Fibroblast of skin of left quadriceps (primary cell): ENCODE measurements at places on chromosomes 6 and 20.
A peak's percentile ranks its signal among the peaks of the same experiment; 100 is the strongest.

GRCh38 chr6:78629154-78629721, 238.1 kb upstream of the IRAK1BP1 start:
- DNase-seq: no peak

DNA sequence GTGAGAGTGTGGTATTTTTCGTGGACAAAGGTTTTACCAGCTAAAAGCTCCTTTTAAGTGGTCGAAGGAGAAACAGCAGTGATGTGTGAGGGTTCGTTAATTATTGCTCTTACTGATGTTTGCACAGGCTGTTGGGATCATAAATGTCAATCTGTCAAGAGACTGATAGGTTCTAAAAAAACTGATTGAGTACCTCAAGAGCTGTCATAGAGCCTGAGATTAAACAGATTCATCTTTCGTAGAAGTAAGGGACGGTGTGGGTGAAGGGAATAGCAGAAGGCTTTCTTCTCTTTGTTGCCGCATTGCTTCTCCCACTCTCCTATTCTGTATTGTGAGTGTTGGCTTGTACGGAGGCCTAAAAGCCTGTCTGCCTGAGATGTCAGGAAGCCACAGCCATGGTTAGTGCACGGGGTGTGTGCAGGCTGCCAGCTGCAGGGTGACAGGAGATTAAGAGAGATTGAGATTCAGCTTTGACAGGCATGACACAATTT, 291.0 kb downstream of the ZFAND3 start:
- no peak for DNase-seq

GRCh38 chr20:58117944-58118343, 110.5 kb downstream of the ANKRD60 start:
- DNase-seq: no peak

DNA sequence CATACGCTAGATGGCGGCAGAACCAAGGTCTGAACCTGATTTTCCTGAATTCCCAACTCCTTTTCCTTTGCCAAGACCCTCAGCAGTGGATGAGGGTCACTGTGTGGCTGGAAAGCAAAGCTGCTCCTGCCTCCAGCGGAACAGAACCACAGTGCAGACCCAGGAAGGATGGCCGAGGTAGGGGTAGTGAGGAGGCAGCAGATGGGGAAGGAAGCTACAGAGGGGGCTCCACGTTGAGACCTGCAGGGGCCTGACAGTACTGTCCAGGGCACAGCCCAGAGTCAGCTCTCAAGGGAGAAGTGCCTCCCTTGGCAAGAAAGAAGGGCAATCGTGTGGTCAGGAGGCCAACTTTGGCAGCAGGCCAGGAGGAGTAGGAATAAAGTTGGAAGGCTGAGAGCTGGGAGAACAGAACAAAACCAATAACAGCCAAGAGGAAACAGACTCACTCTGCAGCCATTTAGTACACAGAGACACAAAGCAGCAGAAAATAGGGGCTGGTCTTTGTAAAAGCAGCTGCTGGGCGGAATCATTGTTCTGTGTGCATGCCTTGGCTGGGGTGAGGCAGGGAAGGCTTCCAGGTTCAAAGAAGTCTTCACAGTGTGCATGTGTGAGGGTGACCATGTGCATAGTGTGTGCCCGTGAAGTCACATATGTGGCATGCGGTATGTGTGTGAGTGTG, 3.1 kb downstream of the GABRR2 start:
- DNase-seq: peak; percentile 11

DNA sequence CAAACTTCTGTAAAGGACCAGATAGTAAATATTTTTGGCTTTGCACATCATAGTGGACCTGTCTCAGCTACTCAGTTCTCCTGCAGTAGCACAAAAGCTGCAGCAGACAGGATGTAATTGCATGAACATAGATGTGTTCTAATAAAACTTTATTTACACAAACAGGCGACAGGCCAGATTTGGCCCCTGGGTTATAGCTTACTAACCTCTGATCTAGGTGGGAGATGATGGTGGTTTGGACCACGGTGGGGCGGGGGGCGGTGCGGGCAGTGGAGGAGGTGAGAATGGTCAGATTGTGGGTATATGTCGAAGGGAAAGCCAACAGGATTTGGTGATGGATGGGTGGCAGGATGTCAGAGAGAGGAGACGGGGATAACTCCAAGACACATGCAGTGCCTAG, 196.3 kb downstream of the ZMYND8 start:
- no peak for DNase-seq

DNA sequence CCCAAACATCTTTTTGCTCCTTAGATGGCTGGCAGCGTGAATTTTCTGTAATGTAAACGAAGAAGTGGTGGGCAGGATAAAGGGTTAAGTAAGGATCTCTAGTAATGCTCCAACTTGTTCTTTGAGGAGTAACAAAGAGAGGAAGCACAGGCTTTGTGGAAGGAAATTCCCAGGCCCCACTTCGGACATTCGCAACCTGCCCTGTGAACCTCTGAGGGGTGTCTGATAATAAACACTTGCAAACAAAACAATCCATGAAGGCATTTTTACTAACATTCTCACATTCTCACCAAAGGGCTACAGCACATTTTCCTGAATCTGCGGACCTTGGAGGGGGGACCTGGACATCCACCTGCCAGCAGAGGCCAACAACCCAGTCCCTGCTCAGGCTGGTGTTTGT, 25.8 kb upstream of the ADGRF5 start:
- no peak for DNase-seq

DNA sequence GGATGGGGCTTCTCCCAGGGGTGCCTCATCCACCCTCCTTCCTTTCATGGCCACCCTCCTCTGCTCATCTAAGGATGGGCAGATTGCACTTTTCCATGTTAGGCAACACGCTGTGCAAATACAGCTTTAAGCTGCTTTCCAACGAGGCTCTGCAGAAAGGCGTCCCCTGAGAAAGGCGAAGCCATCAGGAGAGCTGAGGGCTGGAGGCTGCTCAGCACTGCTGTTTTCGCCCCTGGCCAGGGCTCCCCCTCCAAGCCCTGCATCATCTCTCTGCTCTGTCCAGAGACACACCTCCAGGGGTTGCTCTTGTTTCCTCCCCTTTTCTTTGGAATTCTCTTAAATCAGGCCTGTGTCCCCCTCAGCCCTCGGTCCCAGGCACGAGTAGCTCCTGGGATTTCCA, 526.1 kb downstream of the CDH26 start:
- no peak for DNase-seq

DNA sequence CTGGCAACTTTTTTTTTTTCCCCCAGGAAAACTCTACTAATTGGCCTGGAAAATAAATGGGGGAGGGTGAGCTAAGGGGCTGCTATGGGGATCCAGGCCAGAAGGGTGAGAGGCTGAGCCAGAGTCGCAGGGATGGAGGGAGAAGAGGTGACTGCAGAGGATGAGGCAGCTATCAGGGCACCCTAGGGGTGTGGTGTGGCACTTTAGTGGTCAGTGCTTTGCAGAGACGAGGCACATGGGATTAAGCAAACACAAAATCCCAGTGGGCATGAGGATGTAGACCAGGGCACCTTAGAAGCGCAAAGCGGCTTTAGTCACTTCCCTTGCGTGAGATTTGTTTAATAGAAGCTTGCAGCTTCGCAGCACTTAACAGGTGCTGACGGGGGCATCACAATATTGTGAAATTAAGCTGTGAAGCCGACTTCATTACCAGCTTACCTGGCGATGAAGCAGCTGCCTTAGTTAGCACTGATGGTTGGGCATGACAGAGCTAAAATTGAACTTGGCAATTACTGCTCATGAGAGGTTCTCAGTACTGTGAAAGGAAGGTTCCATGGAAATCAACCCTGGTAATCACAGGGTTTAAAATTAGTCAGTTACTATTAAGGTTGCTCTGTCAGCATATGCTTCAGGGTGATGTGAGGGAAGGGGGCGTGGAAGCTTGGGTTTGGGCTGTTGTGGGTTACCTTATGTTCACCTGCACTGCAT, 26.0 kb downstream of the TOX2 start:
- no peak for DNase-seq

DNA sequence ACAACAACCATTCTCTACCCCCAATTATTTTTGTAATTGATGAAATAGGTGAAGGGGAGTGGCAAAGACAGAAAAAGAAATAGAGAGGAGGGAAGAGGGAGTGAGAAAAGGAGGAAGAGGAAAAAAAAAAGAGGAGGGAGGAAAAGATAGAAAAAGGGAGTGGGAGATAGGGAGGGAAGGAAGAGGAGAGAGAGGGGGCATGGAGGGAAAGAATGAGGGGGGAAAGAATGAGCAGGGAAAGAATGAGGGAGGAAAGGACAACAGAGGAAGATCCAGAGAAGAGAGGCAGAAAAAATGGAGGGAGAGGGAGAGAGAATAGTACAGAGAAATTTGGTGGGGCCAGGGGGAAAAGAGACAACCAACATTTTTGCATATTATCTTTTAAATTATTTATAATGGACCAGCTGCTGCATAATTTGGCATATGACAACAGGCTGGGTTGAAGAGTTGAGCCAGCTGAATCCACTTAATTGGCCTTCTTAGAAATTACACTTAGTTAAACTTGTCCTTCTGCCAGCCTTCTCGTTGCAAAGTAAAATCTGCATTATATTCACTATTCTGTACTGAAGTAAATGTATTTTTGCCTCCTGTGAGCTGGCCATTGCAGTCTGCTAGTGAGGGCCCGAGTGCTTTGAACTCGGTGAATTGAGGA, 101.0 kb downstream of the ARHGAP18 start:
- DNase-seq: no peak

DNA sequence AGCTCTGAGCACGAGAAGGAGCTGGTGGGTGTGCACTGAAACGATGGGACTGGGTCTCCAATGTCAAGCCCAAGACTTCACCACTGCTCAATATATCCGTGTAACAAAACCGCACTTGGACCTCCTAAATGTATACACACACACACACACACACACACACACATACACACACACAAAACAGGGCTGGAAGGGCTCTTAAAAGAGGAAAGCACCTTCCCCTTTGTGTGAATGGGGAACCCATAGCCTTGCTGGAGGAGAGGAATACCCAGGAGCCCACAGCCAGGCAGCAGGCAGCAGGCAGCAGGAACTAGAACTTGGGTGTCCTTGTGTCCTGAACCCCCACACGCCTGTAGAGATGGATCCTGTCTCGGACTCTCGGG, 29.8 kb downstream of the TGM2 start:
- DNase-seq: no peak

GRCh38 chr6:120363429-120363828, 970.9 kb downstream of the TBC1D32 start:
- no peak for DNase-seq

DNA sequence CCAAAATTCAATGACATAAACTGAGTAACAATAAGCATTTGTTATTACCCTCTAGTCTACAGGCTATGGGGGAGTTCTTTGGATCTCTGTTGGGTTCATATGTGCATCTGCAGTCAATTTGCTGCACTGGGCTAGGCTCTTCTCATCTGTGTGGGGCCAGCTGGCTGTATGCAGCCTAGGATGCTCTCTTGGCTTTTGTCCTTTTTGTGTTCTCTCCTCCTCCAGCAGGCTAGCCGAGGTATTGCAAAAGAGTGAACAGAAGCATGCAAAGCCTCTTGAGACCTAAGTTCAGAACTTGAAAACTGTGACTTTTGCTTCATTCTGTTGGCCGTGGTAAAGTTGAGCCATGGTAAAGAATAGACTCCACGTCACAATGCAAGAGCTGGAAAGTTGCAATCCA, 62.8 kb upstream of the FOXO3 start:
- DNase-seq: peak; percentile 12

GRCh38 chr6:15255909-15256395, 10.1 kb downstream of the JARID2 start:
- DNase-seq: no peak

GRCh38 chr20:56909918-56910714, 281.0 kb downstream of the TFAP2C start:
- no peak for DNase-seq

- no peak for DNase-seq
Measured at GRCh38 chr6:154461348-154461747, 49.1 kb downstream of the CNKSR3 start.

DNA sequence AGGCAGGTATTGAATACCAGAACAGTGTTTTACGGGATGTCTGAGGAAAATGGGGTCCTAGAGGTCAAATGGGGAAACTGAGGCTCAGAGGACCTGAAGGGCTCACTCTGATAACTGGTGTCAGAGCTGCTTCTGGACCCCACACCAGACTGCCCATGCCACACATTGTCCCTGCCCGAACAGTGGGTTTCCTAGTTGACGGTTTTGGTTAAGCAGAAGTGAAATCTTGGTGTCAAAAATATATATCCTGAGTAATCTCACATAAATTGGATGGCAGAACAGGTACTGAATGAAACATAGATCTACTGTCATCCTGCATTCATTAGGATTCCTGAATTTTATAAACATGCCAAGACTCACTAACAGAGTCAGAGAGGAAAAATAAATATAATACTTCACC, 16.3 kb downstream of the NOX3 start:
- DNase-seq: no peak

DNA sequence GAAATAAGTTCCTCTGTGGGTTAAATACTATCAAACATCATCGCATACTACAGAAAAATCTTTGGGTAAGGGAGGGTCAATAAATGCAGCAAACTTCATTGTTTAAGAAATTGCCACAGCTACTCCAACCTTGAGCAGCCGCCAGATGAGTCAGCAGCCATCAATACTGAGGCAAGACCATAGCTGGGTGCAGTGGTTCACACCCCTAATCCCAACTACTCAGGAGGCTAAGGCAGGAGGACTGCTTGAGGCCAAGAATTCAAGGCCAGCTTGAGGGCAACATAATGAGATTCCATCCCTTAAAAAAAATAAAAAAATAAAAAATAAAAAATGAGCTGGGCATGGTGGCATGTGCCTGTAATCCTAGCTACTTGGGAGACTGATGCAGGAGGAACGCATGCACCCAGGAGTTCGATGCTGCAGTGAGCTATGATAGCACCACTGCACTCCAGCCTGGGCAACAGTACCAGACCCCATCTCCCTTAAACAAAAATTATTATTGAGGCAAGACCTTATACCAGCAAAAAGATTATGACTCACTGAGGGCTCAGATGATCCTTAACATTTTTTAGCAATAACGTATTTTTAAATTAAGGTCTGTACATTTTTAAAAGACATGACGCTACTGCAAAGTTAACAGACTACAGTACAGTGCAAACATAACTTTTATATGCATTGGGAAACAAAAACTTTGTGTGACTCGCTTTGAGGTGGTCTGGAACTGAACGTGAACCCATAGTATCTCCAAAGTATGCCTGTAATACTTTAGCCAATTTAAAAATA, 8.8 kb downstream of the SRPK1 start:
- no peak for DNase-seq
